ENCODE measurements at places on chromosomes 11 and 22. TPM values are rescaled to one million over a fixed set of nuclear protein-coding genes. Genes with fewer than 3 reads are reported as not detected.

RTN4RL2 gene
- total RNA-seq: 2.9 TPM

CRYBA4 gene
- not detected for total RNA-seq

DNA sequence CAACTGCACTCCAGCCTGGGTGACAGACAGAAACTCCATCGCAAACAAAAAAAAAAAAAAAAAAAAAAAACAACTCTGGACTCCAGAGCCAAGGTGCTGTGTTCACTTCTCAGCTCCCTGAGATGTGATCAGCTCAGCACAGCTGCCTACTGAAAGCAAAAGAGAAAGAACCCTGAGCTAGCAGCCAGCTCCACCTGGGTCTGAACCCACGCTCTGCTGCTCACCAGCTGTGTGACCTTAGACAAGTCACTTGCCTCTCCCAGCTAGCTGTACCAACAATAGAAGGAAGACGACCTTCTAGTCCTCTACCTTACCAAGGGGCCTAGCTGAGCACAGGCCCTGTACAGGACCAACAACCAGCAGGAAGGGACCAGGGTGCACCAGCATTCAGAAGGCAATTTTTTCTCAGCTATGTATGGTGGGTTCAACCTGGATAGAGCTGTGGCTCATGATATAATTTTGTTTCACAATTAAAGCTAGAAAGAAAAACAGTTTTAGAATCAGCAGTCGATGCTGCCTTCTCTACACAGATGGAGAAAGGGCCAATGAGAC lies 3.8 kb downstream of the DGCR2 start:
- DNase-seq: no peak

- no peak for DNase-seq
These were observed 340.3 kb upstream of the DDI1 start for GRCh38 chr11:103696123-103696522.

KCNJ5 gene
- not detected for total RNA-seq

OR51E2 gene
- not detected for total RNA-seq

GRCh38 chr11:61654397-61654829 lies 25.8 kb upstream of the DAGLA start:
- peak; percentile 37 for DNase-seq

- DNase-seq: no peak
These were observed 38.0 kb downstream of the C2CD3 start for GRCh38 chr11:74132833-74133232.

DNA sequence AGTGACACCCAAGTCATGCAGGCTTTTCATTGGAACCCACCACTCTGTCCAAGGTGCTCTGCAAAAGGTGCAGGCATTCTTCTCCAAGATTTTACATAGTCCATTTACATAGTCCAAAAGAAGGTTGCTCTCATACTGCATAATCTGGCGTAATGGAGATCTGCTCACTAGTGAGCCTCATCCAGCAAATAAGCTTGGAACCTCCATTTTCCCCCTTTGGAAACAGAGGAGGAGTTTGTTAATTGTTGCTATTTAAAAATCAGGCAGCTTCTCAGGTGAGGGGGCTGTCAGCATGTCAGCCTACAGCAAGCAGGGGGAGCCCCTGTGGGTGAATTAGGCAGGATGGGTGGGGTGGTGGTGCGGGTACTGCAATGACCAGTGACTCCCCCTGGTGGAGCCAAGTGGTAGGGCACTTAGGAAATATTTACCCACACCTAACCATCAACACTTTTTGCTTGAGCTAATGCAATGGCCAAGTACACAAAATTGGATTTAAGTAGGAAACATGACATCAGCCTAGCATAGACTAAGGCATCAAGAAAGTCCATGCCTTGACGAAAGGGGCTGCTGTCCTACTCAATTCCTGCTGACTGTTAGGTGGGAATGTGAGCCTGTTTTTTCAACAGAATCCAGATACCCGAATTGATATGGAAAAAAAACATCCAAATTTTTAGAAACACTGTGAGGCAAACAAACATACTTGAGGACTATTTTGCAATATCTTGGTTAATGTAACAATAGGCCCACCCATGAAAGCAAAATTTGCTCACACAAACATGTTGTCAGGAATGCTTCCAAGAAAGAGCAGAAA lies 64.5 kb downstream of the AMBRA1 start:
- DNase-seq: no peak

ANKK1 gene
- not detected for total RNA-seq

DNA sequence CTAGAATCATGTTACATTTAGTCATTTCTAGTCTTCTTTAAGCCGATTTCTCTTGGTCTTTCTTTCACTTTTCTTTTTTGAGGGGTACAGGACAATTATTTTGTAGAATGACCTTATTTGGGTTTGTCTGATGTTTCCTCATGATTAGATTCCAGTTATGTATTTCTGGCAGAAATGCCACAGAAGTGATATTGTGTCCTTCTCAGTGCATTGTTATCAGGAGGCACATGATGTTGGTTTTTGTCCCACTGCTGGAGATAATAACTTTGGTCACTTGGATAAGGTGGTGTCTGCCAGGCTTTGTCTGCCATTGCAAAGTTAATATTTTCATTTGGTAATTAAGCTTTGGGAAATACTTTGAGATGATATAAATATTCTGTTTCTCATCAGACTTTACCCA lies 100.3 kb downstream of the RRM1 start:
- DNase-seq: no peak

GRCh38 chr11:99822846-99823565 lies 802.3 kb downstream of the CNTN5 start:
- no peak for DNase-seq

Data from G401 (cell line).